ENCODE measurements at places on chromosomes 5 and 9. TPM values are rescaled to one million over a fixed set of nuclear protein-coding genes. Genes with fewer than 3 reads are reported as not detected.

Gene SLC6A3
- 1.2 TPM for total RNA-seq

Gene SIT1
- total RNA-seq, result 1.1 TPM

Gene ARHGEF37
- total RNA-seq, result 3.1 TPM

Gene SLCO6A1
- not detected for total RNA-seq

Gene SLC34A3
- total RNA-seq, result not detected

Gene FOXD4L6
- total RNA-seq, result 0.19 TPM

Gene NKD2
- total RNA-seq, result 7.1 TPM

Gene HAVCR1
- total RNA-seq, result not detected

Gene SLC27A6
- not detected for total RNA-seq

Gene SPDL1
- total RNA-seq, result 5.8 TPM

Gene FOXD4L4
- not detected for total RNA-seq

Gene ORM2
- not detected for total RNA-seq

Gene ZNF483
- 2.8 TPM for total RNA-seq
